ENCODE measurements at places on chromosomes 7 and 10. TPM values are rescaled to one million over a fixed set of nuclear protein-coding genes. Genes with fewer than 3 reads are reported as not detected.

The VIPR2 gene
- not detected for total RNA-seq

The CYP26C1 gene
- total RNA-seq, result not detected

The RTKN2 gene
- total RNA-seq, result 7.2 TPM

The LIPJ gene
- not detected for total RNA-seq

The WNT2 gene
- 21.7 TPM for total RNA-seq

The IL15RA gene
- 11.2 TPM for total RNA-seq

The CDC14C gene
- not detected for total RNA-seq
